Cerebellum (tissue), 4 donors: ENCODE measurements at places on chromosomes 5 and 9.

GRCh38 chr5:66361070-66361469 is 217.0 kb downstream of the SREK1 start:
- no peak for DNase-seq

DNA sequence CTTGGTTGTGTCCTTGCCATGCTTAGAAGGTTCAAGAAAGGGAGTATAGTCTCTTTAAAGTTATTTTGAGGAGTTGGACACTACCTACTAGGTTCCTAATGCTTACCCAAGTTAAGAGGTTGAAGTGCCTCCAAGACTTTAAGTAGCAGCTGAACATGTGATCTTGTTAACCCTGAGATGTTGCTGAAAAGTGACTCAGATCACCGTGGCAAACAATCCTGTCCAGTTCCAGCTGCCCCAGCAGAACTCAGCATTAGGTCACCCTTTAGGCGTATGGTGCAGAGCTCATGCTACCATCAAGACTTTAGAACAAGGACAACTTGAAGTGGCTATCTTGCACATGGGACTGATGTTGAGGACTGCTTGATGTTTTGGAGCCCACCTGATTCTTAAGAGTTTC is 22.5 kb downstream of the ZNF462 start:
- DNase-seq, result no peak

- DNase-seq, result no peak
Measured at GRCh38 chr9:114694719-114695269, 12.8 kb upstream of the TEX48 start.

DNA sequence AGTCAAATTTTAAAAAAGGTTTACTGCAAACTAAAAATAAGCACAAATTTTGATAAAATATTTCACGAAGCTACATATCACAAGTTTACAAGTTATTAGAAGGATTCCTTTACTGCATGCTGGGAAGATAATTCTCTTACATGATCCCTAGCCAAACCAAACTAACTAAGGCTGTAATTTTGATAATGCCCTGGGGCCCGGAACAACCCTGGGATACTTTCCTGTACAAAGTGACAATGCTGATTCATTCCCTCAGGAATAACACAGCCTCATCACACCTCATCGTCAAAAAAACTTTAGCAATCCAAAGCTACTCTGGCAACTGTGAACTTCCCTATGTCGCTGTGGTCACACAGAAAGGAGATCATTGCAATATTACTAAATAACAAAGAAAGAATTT is 402.9 kb downstream of the RAB3C start:
- DNase-seq, result no peak

- DNase-seq, result no peak
Measured at GRCh38 chr5:1655496-1656270, 131.9 kb upstream of the LPCAT1 start.
